ENCODE measurements at places on chromosomes 2 and 18.
A peak's percentile ranks its signal among the peaks of the same experiment; 100 is the strongest.

DNA sequence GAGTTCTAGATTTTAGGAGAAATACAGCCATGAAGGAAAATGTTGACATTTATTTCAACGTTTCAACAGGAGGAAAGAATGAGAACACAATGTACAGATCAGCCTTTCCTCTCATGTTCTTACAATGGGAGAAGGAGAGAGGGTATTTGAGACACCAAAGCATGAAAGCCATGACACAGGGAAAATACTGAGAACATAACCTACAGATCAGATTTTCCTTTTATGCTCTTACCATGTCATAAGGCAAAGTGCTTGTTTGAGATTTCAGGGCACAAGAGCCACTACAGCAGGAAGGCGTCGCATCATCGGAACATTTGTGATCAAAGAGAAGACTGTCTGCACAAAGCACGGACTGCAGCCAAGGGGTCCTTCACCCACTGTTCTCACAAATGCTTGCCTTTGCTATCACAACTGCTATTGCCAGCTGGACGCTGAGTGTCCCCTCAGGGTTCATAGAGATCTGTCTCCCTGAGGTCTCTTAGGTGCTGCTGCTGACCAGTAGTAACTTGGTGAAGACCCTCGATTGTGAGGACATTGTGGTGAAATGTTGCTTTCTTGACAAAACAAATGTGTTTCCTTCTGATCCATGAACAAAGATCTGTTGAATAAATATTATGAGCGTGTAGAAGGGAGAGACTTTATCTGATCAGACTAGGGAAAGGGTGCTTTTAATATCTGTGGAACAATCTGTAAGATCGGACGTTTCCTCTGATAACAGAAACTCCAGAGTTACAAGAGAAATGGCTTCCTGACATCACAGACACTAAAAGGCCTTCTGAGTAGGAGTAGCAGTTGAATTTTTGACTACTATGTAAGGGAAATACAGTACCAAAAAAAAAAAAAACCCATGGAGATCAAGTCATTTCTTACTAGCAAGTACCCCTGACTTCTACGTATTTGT lies 6.4 kb upstream of the IL1RL1 start:
- no peak for DNase-seq

GRCh38 chr2:229598227-229598626 lies 116.1 kb downstream of the DNER start:
- DNase-seq = no peak

DNA sequence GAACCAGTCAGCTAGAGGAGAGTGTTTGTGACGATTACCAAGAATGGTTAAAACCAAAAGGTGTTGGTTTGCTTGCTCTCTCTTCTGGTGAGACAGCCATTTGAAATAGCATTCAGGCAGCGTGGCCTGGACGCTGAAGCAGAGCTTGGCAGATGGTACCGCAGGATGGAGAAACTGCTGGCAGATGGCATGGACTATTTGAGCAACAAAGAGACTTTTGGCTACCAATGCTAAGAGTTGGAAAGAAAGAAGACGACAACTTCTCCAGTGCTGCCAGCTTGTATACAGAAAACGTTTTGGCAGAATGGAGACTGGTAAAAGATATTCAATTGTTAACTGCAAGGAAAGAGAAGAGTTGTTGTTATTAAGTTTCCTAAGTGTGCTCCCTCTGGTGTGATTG lies 315.0 kb downstream of the PARD3B start:
- no peak for DNase-seq

DNA sequence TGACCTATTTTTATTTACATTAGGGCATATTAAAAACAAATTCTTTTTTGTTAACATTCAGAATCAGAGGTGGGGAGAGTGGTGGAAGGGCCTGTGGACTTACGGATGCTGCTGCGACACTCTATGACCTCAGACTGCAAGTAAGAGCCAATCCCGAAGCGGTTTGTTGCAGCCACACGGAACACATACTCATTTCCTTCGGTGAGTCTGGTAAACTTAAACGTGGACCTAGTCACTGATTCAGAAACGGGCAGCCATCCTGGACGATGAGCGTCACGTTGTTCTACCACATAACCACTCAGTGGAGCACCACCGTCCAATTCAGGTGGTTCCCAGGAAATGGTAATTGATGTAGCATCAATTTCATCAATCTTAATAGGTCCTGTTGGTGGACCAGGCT lies 61.9 kb downstream of the PLEKHA3 start:
- no peak for DNase-seq

DNA sequence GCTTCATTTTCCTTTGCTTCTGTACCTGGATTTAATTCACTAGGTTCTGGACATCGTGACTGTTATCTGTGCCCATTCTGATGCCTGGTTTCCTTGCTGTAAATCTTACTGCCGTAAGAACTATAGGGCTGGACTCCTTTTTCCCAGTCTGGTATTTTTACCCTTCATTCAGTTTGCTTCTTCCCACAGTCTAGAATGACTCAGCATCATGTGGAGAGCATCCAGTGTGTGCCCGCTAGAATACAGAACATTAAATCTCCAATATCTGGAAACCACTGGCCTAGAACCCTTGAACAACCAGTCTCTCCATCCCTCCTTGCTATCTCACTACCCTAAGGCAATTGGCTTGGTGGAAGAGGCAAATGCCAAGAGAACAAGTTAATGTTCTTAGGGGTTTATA lies 1075.4 kb upstream of the ZEB2 start:
- no peak for DNase-seq

DNA sequence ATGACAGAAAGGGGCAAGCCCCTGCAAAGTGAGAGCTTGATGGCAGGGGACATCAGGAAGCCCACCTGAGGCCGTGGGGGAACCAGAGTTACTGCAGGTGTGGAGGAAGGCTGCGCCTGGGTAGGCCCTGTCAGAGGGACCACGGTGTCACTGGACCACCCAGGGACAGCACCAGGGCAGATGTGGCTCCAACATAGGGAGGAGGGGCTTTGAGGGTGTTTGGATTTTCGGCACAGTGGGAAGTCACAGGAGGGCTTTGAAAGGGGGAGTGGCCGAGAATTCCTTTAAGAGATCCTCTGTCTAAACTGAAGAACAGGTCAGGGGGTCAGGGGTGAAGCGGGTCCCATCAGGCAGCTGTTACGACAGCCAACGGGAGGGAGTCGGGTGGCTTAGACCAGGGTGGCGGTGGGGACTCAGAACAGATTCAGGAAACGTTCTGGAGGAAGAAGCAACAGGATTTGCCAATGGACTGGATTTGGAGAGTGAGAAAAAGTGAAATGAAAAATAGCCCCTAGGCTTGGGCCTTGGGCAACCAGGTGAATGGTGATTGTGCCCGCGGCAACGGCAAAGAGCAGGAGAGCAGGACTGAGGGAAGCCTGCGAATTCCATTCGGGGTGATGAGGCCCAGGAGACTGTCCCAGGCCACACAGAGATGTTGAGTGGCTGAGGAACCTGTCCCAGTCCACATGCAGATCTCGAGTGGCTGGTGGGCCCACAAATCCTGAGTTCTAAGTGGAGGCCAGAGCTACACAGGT lies 166.1 kb downstream of the LAMA1 start:
- DNase-seq = no peak

DNA sequence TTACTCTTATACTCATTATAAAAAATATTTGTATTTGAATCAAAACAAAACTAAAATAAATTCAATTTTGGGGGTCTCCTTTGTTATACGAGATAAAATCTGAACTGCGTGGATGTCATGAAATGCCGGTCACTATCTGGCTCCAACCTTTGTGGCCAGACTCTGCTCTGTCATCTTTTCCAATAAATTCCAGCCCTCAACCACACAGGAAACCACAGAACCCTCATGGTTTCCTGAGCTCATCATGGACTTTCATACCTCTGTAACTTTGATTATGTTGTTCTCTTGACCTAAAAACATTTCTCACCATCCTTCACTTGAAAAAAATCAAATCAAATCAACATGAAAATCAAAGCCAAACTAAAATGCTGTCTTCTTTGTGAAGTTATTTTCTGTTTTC lies 724.7 kb downstream of the METTL4 start:
- no peak for DNase-seq

DNA sequence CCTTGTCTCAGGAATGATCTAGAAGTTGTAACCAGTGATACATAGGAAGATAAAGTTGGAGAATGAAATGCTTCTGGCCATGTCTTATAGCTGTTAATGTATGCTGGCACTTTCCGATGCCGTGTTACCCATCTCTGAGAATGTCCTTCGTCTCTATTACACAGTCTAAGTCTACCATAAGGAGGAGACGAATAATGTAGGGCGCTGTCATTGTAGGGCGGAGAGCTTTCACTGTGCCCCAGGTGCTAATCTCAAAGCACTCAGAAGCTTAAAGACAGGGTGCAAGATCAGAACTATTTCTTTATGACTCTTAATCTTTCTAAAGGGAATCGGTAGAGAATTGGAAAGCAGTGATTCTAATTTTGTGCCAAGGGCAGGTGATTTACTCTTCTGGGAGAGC lies 48.2 kb upstream of the MSTN start:
- DNase-seq = no peak

DNA sequence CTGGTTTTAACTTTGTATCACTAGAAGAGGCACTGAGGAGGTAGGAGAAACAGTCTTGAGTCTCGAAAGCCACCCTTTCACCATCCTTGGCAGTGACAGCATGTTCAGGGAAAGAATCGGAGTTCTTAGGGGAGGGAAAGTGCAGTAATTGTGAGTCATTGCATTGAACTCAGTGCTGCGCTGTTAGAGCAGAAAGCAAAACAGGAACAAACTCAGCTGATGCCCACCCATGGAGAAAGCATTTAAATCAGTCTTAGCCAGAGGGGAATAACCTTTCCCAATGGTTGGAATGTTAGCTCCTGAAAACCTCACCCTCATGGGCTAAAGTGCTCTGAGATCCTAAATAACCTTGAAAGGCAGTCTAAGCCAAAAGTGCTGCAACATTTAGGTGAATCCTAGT lies 845.6 kb upstream of the CNTNAP5 start:
- no peak for DNase-seq

DNA sequence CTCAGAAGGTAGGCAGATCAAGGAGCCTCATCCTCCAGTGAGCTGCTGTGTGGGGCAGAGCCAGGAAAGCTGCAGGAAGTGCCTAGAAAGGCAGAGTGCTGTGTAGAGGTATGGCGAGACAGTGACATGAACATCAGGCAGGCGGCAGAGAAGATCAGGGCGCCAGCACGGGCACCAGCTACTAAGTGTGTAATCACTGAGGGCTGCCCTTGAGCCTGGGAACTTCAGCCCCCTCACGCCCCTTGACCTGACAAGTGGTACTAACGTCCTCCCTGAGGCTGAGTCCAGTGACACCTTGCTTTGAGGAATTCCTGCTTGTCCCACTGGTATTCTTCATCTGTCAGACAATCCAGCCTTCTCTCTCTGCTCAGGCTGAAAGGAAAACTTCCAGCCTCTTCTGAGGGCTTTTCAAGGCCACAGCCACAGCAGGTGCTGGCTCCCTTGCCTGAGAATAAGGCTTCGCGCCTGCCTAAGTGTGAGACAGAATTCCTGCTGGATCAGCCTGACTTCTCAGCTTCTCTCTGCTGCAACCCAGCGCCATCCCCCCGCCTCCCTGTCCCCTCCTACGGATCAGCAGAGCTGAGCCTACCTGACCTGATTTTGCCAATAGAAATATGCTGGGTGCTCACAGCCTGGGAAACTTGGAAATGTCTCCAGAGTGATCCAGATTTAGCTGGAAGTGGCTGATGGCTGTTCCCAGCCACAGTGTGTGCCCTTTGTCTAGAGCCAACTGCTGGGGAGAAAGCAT lies 148.0 kb downstream of the SMAD7 start:
- DNase-seq = no peak

DNA sequence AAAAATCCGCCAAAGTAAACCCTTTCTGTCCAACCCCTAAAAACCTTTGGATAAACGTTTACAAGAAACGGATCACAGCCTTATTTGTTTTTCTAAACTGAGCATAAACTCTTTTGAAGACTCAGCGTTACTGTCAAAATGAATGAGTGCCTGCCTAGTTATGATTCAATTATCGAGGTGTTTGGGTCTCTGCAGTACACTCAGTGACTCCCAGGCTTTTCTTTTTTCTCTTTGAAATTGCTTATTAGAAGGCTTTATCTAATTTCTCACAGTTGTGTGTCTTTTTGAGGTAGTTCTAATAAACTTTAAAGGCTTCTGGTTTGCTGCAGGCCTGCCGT lies 663 bp downstream of the RHBDD1 start:
- peak; percentile 1 for DNase-seq

- DNase-seq = no peak
Measured at GRCh38 chr18:25568986-25569385, 217.0 kb upstream of the ZNF521 start.

- no peak for DNase-seq
Measured at GRCh38 chr2:233542507-233542906, 24.1 kb downstream of the USP40 start.

GRCh38 chr2:47636596-47637264 lies 146.2 kb upstream of the MSH6 start:
- no peak for DNase-seq

DNA sequence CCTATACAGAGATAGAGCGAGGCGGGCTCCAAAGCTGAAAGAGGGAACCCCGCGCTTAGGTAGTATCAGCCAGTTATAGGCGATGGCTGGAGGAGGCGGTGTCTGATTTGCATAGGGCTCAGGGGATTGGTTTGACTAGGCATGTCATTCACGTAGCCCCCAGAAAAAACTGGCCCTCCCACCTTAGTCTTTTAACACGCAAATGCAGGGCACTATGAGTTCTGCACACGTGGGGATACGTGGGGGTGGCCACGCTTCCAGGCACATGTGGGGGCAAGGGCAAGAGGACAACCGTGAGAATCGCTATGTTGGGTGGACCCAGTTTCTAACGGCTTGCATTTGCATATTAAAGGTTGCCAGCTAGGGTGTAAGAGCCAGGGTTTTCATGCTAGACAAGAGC lies 56.7 kb upstream of the MSTN start:
- DNase-seq = no peak

GRCh38 chr2:100554798-100555407 lies 7.9 kb upstream of the PDCL3 start:
- no peak for DNase-seq

DNA sequence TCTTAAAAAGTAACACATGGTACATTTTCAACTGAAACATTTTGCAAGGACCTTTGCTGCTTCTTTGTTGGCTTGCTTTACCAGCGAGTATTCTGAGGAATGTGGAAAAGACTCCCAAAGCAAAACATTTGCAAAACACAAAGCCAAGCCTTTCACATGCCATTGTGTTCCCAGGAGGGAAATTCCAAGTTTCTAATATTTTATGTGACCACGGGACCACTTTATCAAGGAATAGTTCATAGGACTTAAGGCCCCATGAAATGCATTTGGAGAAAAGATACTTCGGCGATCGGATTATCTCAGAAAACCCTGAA lies 26.2 kb downstream of the CYP27C1 start:
- DNase-seq = no peak

GRCh38 chr18:23193742-23194141 lies 58.5 kb downstream of the CABLES1 start:
- DNase-seq = no peak
